Right renal cortex interstitium (tissue), 3 donors: ENCODE measurements at places on chromosomes 13 and 19. TPM values are rescaled to one million over a fixed set of nuclear protein-coding genes. Genes with fewer than 3 reads are reported as not detected.
A peak's percentile ranks its signal among the peaks of the same experiment; 100 is the strongest.

The ZNF66 gene
- 4.0 TPM for polyA plus RNA-seq

GRCh38 chr13:42394361-42394708 lies 122.4 kb downstream of the AKAP11 start:
- no peak for DNase-seq

GRCh38 chr13:23414682-23415081 lies 18.8 kb downstream of the SACS start:
- no peak for DNase-seq

The ZNF578 gene
- polyA plus RNA-seq, result 6.8 TPM

GRCh38 chr13:61179741-61180140 lies 235.9 kb downstream of the PCDH20 start:
- no peak for DNase-seq

DNA sequence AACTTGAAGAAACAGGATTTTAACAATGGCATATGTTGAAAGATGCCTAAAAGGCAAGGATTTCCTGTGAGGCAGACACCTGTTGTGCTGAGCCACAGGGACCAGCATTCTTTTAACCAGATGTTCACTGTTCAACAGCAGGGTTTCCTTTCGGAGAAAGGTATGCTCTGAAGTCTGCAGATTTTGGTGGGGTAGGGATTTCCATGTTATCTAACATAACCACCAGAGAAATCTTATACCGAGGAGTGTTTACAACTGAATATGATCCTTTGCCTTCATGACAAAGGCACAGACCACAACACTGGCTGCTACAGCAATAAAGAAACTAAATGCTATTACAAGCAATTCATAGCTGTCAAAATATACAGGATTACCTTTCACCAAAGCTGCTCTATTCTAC lies 48.1 kb downstream of the MPHOSPH8 start:
- no peak for DNase-seq

DNA sequence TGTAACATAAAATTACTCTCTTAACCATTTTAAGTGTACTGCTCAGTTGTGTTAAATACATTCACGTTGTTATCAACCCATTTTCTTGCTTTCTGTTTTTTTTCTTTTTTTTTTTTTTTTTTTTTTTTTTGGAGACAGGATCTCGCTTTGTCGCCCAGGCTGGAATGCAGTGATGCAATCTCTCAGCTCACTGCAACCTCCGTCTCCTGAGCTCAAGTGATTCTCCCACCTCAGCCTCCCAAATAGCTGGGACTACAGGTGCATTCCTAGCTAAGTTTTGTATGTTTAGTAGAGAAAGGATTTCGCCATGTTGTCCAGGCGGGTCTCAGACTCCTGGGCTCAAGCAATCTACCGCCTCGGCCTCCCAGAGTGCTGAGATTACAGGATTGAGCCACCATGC lies 42.5 kb upstream of the C13orf42 start:
- no peak for DNase-seq

The BRSK1 gene
- 11.5 TPM for polyA plus RNA-seq

The GNG8 gene
- polyA plus RNA-seq, result 1.6 TPM

The ZNF766 gene
- polyA plus RNA-seq, result 23.5 TPM

GRCh38 chr19:38233740-38234251 lies 9.8 kb upstream of the DPF1 start:
- no peak for DNase-seq

DNA sequence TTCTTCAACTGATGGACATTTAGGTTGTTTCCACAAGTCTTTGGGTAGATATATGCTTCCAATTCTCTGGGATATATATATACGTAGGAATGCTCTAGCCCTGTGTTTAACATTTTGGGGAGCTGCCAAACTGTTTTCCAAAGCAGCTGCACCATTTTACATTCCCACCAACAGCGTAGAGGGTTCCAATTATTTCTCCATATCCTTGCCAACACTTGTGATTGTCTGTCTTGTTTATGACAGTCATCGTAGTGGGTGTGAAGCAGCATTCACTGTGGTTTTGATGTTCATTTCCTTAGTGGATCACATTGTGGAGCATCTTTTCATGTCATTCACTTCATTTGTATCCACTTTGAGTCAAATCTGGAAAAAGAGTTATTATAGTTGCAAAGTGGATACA lies 4.7 kb upstream of the CBLC start:
- DNase-seq, result no peak

GRCh38 chr19:16258440-16258903 lies 60.8 kb downstream of the AP1M1 start:
- DNase-seq, result no peak

The POU2F2 gene
- 0.72 TPM for polyA plus RNA-seq

GRCh38 chr13:20002787-20003186 lies 44.3 kb downstream of the ZMYM2 start:
- DNase-seq, result no peak

DNA sequence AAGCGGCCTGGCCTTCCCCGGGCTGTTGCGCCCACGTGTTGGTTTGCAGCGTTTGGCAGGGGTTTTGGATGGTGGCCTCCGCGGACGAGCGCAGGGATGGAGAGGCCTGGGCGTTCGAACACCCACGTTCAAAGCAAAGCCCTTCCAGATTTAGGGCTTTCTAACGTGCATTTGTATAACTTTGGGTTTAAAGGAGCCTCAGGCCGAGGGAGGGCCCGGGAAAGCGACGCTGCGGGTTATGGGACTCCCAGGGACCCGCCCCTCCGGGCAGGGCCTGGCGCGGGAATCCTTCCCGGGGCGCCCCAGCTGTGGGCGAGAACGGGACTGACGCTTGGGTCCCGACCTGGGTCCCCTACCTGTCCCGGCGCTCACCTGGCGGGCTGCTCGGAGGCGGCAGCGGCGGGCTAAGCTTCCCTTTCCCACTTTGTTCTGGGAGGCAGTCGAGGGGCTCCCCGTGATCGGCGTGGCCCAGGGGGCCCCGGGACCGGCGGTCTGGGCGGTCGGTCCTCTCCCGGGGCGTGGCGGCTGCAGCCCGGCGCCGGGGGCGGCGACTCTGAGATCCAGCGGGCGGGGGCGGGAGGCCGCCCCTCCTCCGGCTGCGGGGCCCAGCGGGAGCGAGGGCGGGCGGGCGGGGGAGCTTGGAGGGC lies at the start of gene FBXO17:
FBXO17 (minus strand) TSS at position 529 of the 647 bp plus-strand sequence. CDS start 25,423 bp downstream, outside the sequence.
- peak; percentile 56 for DNase-seq

The LILRB1 gene
- 1.5 TPM for polyA plus RNA-seq

- DNase-seq, result no peak
Observed at GRCh38 chr13:30027569-30028455, 177.4 kb upstream of the UBL3 start.

GRCh38 chr13:20582026-20582425 lies 15.1 kb downstream of the IFT88 start:
- no peak for DNase-seq

DNA sequence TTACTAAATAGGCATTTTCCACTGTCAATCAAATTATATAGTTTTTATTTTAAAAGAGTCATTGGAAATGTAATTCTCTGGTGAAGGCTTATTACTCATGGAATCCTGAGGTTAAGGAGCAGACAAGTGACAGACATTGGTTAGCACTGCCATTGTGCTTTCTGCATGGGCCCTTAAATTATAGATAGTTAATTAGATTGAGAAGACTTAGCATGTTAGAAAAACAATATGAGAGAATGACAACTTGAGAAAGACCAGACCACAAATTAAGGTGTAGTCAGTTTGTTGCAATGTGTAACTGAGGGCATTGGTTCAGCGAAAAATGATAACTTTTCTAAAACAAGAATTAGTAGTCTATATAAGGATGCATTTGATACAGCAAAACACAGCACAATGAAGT lies 195.5 kb downstream of the SLITRK6 start:
- no peak for DNase-seq

The R3HDM4 gene
- polyA plus RNA-seq, result 34.1 TPM

The PRSS57 gene
- polyA plus RNA-seq, result 0.15 TPM

- no peak for DNase-seq
Observed at GRCh38 chr19:33503030-33503429, 18.6 kb downstream of the PEPD start.

The ZNF480 gene
- polyA plus RNA-seq, result 20.5 TPM

DNA sequence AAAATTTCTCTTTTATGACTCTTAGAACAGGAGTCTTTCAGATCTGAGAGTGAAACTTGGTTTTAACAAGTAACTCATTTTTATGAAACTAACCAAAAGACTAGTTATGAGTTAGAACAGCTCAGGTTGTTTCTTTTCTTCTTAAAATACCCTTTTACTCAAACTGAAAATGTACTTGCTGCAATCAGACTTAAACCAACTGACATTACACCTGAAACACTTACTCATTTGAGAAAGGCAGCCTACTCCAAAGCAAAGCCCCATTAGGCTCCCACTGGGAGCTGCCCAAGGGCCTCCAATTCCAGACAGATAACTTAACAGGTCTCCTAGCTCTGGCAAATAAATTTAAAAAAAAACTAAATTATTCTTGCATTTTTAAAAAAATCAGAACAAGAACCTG lies 3.6 kb downstream of the FOXO1 start:
- no peak for DNase-seq
